Omental fat pad (tissue), 4 donors: ENCODE measurements at places on chromosomes 1 and 21. TPM values are rescaled to one million over a fixed set of nuclear protein-coding genes. Genes with fewer than 3 reads are reported as not detected.

PTPN22 gene
- total RNA-seq = 3.3 TPM

GRCh38 chr1:210917560-210918169, 216.3 kb downstream of the KCNH1 start:
- DNase-seq = no peak

DNA sequence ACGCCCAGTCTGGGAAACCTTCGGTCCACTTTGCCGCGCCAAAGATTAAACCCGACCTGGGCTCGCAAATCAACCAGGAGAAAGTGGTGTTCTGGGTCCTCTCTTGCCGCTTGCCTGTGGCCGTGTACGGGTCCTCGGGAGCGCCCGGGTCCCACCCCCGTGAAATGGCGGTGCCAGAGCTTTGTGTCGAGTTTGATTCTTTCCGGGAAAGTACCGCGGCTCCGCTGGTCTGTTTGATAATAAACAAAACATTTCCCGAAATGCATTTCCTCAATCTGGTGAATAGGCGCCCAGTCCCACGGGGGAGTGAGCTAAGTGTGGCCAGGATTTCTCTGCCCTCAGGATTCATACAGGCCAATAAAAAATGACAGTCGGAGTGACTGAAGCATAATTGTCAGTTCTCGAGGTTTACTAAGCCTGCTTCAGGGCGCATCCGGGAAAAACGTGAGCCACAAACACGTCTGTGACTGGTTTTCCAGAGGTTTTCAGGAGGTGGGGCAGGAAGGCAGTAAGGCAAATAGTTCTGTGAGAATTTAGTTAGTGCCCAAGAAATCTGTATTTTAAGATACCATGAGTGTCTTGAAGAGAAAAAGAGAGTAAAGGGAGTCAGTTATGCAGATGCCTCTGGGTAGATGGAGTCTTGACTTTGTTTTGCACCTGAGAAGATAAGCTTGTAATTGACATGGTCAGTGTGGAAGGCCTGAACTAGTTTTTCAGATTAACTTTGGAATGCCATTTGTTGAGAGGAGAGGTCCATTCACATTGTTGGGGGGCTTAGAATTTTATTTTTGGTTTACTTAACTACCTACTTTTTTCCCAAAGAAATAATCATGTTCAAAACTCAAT, 675 bp downstream of the IFNAR1 start:
- DNase-seq = peak; percentile 69

- DNase-seq = peak; percentile 33
Measured at GRCh38 chr1:43763497-43763973, 56.2 kb downstream of the ST3GAL3 start.

PSMB2 gene
- total RNA-seq = 39.9 TPM
